ENCODE measurements at places on chromosomes 1 and 21.
A peak's percentile ranks its signal among the peaks of the same experiment; 100 is the strongest.

GRCh38 chr1:156513185-156513584 lies 12.6 kb upstream of the MEF2D start:
- no peak for ATAC-seq
- H3K4me1 ChIP-seq = peaks cover 20% of the 10 kb centered on the region
- H3K36me3 ChIP-seq = no peaks in the 10 kb centered on the region

GRCh38 chr1:87684194-87684593 lies 355.5 kb downstream of the LMO4 start:
- peak overlapping the region; percentile 21 for H3K27ac ChIP-seq
- H3K4me3 ChIP-seq = peak overlapping the region; percentile 36
- H3K36me3 ChIP-seq = no peaks in the 10 kb centered on the region
- H3K27me3 ChIP-seq = no peaks in the 10 kb centered on the region
- H3K4me1 ChIP-seq = peaks cover 12% of the 10 kb centered on the region

DNA sequence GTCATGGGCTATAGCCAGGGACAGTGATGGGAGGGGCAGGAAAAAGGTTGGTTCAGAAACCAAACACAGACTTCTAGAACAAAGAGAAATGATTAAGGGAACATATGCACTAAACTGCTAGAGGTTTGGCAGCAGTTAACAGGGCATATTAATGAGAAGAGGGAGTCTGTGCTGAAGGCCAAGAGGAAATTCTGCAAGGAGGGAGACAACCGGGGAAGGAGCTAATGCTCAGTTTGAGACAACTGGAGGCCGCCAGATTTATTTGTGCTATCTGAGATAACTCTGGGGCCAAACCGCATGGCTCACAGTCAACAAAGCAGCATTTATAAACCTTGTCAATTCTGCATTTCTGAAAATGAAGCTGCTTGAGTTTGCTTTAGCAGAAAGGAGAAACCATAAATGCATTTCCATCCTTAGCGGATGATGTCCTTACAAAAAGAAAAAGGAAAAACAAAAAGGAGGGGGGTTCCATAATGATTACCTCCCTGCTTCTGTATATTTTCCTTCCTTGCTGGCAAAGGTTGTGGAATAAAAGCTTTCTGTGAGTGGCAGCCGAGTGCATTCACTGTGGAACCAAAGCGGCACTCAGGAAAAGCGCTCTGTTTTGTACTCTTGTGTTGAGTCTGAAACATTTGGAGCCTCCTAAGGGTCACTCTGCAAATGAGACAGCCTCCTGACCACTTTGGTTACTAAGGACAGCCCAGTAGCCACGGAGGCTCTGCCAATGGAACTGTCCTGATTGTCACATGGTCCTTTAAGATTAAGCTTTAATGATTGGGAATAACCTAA lies 70.3 kb downstream of the SIM2 start:
- no peaks in the 10 kb centered on the region for H3K4me1 ChIP-seq
- H3K27me3 ChIP-seq = no peaks in the 10 kb centered on the region
- peaks cover 18% of the 10 kb centered on the region for H3K36me3 ChIP-seq
- no peak overlapping the region for H3K4me3 ChIP-seq

DNA sequence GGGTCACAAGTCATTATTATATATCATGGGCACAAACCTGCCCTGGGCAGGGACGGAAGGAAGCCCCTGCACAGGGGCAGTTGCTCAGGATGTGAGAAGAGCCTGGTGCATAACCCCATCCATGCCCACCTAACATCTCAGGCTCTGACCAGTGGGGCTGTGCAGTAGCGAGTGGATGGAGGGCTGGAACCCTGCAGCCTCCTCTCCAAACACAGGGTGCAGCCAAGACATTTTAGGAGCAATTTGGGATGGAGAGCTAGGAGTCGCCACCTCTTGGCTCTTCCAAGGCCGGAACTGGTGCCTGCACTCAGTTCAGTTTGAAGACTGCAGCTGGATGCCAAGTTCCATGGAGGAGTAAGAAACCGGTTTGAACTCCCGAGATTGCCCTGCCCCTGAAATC lies 2.8 kb downstream of the MX1 start:
- peaks cover 80% of the 10 kb centered on the region for H3K4me1 ChIP-seq
- peaks cover 13% of the 10 kb centered on the region for H3K36me3 ChIP-seq
- no peak overlapping the region for H3K4me3 ChIP-seq
- no peaks in the 10 kb centered on the region for H3K27me3 ChIP-seq
- no peak overlapping the region for H3K27ac ChIP-seq
- no peak for ATAC-seq

- H3K27me3 ChIP-seq = peaks cover 9% of the 10 kb centered on the region
- H3K36me3 ChIP-seq = no peaks in the 10 kb centered on the region
- no peak for ATAC-seq
- H3K27ac ChIP-seq = no peak overlapping the region
- no peak overlapping the region for H3K4me3 ChIP-seq
These were observed 48.1 kb downstream of the SPATA46 start for GRCh38 chr1:162328512-162328911.

DNA sequence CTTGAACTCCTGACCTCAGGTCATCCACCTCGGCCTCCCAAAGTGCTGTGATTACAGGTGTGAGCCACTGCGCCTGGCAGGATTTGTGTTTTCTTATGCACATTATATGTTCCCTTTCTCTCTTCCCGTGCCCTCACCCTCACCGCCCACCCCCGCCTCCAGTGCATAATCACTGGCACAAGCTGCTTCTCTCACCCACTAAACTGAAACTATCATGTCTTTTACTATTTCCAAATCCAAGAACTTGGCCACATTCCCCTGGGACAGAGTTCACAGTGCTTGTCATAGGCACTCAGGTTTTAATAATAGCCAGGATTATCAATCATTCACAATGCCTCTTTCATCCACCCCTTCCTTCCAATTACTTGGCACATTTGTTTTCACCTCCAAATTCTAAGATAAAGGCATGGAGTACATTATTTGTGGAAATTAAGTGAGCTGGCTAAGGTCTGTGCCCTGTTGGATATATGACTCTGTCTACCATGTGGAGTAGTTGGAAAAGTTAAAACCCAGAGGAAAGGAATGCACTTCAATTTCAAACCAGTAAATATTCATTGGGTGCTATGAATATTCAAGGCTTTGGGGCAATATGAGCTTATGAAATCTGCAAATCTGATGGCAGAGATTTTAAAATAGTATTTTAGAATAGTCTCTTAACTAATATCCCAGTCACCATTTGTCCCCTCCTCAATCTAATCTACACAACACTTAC lies 17.6 kb upstream of the MAPKAPK2 start:
- H3K27ac ChIP-seq = no peak overlapping the region
- no peak overlapping the region for H3K4me3 ChIP-seq
- no peaks in the 10 kb centered on the region for H3K36me3 ChIP-seq
- peaks cover 19% of the 10 kb centered on the region for H3K4me1 ChIP-seq
- peaks cover 25% of the 10 kb centered on the region for H3K27me3 ChIP-seq

- no peak overlapping the region for H3K4me3 ChIP-seq
- no peaks in the 10 kb centered on the region for H3K4me1 ChIP-seq
- H3K27me3 ChIP-seq = peaks cover 46% of the 10 kb centered on the region
- H3K27ac ChIP-seq = no peak overlapping the region
- no peaks in the 10 kb centered on the region for H3K36me3 ChIP-seq
These were observed 473.5 kb downstream of the PTPRU start for GRCh38 chr1:29709704-29710280.

DNA sequence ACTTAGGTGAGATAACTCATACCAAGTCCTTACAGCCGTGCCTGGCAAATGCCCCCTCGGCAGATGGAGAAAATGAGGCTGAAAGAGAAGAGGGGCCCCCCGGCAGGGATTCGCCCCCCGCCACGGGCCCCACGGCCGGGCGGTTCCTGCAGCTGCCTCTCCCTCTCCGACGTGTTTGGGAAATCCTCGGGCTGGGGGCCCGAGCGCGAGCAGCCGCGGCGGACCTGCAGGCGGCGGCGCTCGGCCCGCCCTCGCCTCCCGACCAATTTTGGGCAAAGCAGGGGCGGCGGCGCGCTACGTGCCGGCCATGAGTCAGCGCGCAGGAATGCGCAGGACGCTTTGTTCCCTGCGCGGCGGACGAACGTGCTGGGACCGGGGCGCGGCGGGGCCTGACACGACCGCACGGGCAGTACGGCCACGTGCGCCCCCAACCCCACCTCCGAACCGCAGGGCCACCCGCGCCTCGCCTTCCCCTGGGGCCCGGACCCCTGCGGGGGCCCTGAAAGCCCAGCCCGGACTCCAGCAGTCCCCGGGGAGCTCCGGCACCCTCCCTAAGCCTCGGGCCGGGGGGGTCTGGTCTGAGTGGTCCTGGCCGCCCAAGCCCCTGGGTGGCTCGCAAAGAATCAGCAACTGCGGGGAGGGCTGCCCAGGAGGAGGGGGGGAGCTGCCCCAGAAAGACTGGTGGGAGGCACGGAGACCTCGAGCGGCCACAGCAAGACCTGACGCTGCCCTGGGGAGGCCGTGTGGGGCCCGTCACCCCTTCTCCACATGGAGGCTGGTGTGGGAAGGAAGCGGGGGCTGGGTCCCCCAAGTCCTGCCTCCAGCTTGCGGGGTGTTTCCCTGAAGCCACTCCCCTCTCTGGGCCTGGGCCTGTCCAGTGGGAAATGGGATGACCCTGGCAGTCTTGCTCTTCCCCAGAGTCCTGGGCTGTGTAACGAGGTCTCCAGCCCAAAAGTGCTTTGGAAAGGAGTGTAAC lies 11.9 kb upstream of the EDN2 start:
- ATAC-seq = peak; percentile 32
- peaks cover 6% of the 10 kb centered on the region for H3K4me1 ChIP-seq
- peaks cover 38% of the 10 kb centered on the region for H3K27me3 ChIP-seq

GRCh38 chr1:67359592-67359991 lies 51.9 kb downstream of the IL12RB2 start:
- H3K36me3 ChIP-seq = peaks cover 5% of the 10 kb centered on the region
- peaks cover 7% of the 10 kb centered on the region for H3K4me1 ChIP-seq
- ATAC-seq = no peak
- H3K27me3 ChIP-seq = no peaks in the 10 kb centered on the region

GRCh38 chr1:22228505-22228911 lies 85.6 kb upstream of the WNT4 start:
- H3K4me3 ChIP-seq = no peak overlapping the region

DNA sequence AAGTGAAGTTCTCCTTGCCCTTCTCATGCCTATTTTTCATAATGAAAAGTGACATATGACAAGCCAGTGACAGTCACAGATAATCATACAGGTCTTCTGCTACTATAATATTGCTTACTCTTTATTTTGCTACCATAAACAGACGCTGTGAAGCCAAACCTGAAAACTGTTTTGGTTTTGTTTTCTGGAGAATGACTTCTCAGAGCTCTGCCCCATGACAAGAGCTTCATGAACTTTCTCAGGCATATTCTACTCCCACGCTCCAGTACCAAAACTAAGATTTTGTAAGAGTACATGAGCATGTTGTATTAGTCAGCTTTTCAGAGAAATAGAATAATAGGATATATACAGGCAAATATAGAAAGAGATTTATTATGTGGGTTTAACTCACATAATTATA lies 64.3 kb upstream of the VTCN1 start:
- H3K4me1 ChIP-seq = no peaks in the 10 kb centered on the region
- H3K4me3 ChIP-seq = no peak overlapping the region
- no peak for ATAC-seq
- H3K27me3 ChIP-seq = no peaks in the 10 kb centered on the region
- H3K36me3 ChIP-seq = no peaks in the 10 kb centered on the region

DNA sequence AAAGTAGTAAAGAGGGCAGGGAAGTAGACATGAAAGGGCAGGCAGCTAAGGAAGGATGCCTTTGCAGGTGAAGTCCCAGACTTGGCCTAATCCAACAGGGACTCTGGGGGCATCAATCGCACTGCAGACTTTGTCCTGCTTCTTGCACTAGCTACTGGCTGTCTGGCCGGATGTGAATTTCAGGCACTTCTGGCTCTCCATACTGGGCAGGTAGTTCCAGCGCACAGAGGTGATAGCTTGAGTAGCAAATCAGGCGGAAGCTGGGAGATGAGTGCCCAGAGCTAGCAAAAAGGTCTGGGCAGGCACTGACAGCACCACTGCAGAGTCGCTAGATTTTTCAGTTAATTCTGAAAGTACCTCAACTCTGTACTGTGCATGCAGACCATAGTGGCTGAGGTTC lies 997 bp downstream of the RSPH1 start:
- H3K4me1 ChIP-seq = peaks cover 22% of the 10 kb centered on the region
- ATAC-seq = no peak
- H3K36me3 ChIP-seq = no peaks in the 10 kb centered on the region
- no peaks in the 10 kb centered on the region for H3K27me3 ChIP-seq
- peak overlapping the region; percentile 82 for H3K4me3 ChIP-seq

GRCh38 chr1:187270256-187270655 lies 441.5 kb downstream of the PLA2G4A start:
- H3K4me3 ChIP-seq = no peak overlapping the region
- no peaks in the 10 kb centered on the region for H3K36me3 ChIP-seq
- H3K27ac ChIP-seq = no peak overlapping the region
- no peak for ATAC-seq
- H3K27me3 ChIP-seq = no peaks in the 10 kb centered on the region

DNA sequence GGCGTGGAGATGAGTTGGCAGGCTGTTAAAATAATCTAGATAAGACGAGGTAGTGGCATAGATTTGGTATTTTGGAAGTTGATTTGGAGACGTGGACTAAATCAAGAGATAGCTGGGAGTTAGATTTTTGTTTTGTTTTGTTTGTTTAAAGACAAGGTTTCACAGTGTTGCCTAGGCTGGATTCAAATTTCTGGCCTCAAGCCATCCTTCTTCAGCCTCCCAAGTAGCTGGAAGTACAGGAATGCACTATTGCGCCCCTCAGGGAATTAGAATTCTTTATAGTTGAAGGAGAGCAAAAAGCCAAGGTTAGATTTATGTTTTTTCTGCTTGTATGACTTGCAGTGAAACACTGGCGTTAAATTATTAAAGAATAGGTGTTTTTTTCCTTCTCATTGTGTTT lies 22.3 kb upstream of the SNRPE start:
- no peaks in the 10 kb centered on the region for H3K27me3 ChIP-seq
- no peak for ATAC-seq
- H3K4me3 ChIP-seq = no peak overlapping the region
- H3K36me3 ChIP-seq = peaks cover 58% of the 10 kb centered on the region

DNA sequence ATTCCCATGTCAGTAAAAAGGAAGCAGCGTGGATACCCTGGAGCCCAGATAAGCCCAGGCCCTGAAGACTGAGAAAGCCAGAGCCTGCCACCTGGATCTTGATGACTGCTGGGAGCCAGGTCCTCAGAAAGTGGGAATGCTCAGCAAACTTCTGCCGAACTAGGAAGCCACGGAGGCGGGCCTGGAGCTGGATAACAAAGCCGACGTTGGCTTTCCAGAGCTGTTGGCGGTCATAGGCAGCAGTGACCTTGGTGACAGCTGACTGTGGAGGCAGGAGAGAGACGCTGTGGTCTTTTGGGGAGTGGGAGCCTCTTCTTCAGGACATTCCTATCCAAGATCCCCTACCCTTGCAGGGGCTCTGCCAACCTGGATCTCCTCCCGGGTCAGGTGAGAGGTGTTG lies 24.4 kb downstream of the IQGAP3 start:
- ATAC-seq = no peak
- H3K27ac ChIP-seq = no peak overlapping the region
- H3K27me3 ChIP-seq = no peaks in the 10 kb centered on the region
- H3K4me1 ChIP-seq = peaks cover 25% of the 10 kb centered on the region

- no peaks in the 10 kb centered on the region for H3K4me1 ChIP-seq
- H3K36me3 ChIP-seq = no peaks in the 10 kb centered on the region
- no peak overlapping the region for H3K27ac ChIP-seq
- no peak overlapping the region for H3K4me3 ChIP-seq
- no peak for ATAC-seq
- H3K27me3 ChIP-seq = peaks cover 25% of the 10 kb centered on the region
These were observed 129.8 kb downstream of the IGSF21 start for GRCh38 chr1:18237371-18237770.

- no peaks in the 10 kb centered on the region for H3K36me3 ChIP-seq
- H3K4me1 ChIP-seq = peaks cover 8% of the 10 kb centered on the region
- no peak overlapping the region for H3K4me3 ChIP-seq
- ATAC-seq = no peak
- H3K27ac ChIP-seq = no peak overlapping the region
- peaks cover 44% of the 10 kb centered on the region for H3K27me3 ChIP-seq
These were observed 4.3 kb downstream of the TRABD2B start for GRCh38 chr1:47992720-47993415.

- peak overlapping the region; percentile 69 for H3K4me3 ChIP-seq
- peaks cover 7% of the 10 kb centered on the region for H3K36me3 ChIP-seq
- peak overlapping the region; percentile 42 for H3K27ac ChIP-seq
- H3K4me1 ChIP-seq = peaks cover 49% of the 10 kb centered on the region
These were observed 28.5 kb downstream of the NIBAN1 start for GRCh38 chr1:184945678-184946412.
